ENCODE measurements at places on chromosomes 3 and 15.

- DNase-seq = no peak
These were observed 195.7 kb downstream of the AGBL1 start for GRCh38 chr15:86275361-86275760.

DNA sequence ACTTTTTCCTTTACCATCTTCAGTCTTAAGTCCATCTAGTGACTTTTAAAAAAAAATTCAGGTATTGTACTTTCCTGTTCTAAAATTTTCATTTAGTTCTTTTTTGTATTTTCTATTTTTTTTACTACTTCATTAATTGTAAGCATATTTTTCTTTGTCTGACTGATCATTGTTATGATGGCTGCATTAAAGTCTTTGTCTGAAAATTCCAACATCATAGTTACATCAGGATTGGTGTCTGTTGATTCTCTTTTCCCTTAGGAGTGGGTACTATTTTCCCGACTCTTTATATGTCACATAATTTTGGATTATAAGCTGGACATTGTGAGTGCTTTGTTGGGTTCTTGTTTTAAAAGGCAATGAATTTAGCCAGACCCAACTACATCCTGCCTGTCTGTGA is 34.9 kb upstream of the POLR2M start:
- DNase-seq = no peak

DNA sequence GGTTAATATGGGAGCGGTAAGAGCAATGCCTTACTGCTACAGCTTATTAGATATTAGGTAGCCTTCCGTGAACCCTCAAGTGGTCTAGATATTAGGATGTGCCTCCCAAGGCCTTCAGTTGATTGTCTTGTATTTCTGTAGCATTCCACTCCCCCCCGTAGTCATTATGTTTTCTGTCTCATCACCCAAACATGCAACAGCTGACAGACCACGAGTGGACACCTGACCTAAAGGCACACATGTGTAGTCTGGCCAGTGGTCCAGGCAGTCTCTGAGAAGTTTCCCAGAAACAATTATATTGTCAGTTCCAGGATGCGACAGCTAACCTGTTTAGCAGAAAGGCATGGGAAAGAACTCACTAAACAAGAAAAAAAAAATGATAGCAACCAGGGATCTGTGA is 1000.9 kb downstream of the AGBL1 start:
- DNase-seq = no peak

DNA sequence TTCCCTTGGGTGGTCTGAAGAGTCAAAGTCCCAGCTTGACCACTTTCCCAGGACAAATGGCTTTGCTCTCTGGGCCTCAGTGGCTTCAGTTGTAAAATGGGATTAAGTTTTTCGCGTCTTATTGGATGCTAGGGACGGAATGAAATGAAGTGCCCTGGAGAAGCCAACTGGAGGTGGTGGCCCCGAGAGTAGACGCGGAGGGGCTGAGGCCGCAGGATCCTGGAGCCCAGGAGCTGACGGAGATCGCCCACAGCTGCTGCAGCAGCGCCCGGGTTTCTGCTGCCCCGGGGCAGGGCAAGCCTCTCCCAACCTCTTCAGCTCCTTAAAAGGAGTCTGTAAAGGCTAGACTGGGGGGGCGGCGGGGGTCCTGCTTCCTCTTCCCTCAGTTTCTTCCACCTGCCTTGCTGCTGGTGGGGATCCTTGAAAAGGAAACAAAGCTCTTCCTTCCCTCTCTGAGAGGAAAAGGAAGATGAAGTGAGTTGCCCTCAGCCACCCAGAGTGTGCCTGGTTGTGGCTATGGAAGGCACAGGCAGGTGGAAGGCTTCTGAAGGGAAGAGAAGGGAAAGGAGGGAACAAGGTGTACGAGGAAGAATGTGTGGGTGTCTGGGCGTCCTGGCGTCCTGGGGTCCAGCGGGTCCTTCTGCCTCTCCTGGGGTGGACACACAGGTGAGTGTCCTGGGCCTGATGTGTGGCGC is 967 bp upstream of the BNC1 start:
- no peak for DNase-seq

DNA sequence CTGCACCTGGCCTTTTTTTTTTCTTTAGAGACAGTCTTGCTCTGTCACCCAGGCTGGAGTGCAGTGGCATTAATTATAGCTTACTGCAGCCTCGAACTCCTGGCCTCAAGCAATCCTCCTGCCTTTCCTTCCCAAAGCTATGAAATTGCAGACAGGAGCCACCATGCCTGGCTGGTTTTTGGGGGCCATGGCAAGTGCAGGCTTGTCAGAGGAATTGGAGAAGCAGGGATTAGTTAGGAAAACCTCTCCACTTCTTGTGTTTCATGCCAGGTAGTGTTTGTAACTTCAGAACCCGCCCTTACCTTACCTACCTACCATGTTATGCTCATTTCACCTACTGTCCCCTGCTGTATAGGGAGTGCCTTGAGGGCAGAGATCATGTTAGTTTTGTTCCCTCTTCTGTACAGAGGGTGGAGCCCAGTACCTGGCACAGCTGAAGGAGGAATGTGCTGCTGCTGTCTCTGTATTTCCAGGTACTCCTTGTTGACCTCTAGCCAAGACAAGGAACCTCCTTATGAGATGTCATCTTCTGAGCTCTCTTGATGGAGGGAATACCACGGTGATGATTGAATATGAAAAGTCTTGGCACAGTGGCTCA is 43.8 kb downstream of the TRAK1 start:
- DNase-seq = no peak

DNA sequence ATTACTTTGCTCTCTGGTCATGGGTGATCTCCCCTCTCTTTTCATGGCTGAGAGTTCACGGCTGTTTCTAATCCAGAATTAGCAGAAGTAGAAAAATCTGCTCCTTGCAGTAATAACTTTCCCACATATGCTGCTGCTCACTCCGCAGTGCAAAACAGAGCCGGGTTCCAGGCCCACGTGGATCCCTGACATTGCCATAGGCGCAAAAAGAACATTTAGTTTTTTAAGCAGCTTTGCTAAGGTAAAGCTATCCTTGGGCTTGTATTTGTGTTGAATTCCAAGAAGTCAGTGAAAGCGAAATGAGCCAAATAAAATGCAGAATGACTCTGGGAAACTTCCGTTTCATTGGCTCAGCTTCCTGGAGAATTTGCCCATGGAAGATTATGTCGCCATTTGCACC is 633.7 kb upstream of the SUCLG2 start:
- DNase-seq = no peak
